ENCODE measurements at places on chromosomes 5 and 9.

GRCh38 chr5:87432460-87432859 is 19.7 kb upstream of the CCNH start:
- H3K4me1 ChIP-seq: no peaks in the 10 kb centered on the region
- no peaks in the 10 kb centered on the region for H3K36me3 ChIP-seq

- no peak overlapping the region for H3K27ac ChIP-seq
- H3K36me3 ChIP-seq: no peaks in the 10 kb centered on the region
- H3K27me3 ChIP-seq: no peaks in the 10 kb centered on the region
These were observed 87.0 kb upstream of the CCNH start for GRCh38 chr5:87499478-87500410.

- H3K27me3 ChIP-seq: no peaks in the 10 kb centered on the region
- no peak for DNase-seq
- H3K4me3 ChIP-seq: no peak overlapping the region
- H3K36me3 ChIP-seq: no peaks in the 10 kb centered on the region
- no peak overlapping the region for H3K27ac ChIP-seq
These were observed 49.7 kb upstream of the NOTCH1 start for GRCh38 chr9:136595245-136596153.

GRCh38 chr9:95876138-95876444 is 600 bp downstream of the ERCC6L2 start:
- DNase-seq: no peak
- H3K27ac ChIP-seq: no peak overlapping the region

GRCh38 chr5:37962389-37962788 is 122.5 kb upstream of the GDNF start:
- no peaks in the 10 kb centered on the region for H3K27me3 ChIP-seq
- no peaks in the 10 kb centered on the region for H3K4me1 ChIP-seq
- DNase-seq: no peak
- H3K27ac ChIP-seq: no peak overlapping the region

DNA sequence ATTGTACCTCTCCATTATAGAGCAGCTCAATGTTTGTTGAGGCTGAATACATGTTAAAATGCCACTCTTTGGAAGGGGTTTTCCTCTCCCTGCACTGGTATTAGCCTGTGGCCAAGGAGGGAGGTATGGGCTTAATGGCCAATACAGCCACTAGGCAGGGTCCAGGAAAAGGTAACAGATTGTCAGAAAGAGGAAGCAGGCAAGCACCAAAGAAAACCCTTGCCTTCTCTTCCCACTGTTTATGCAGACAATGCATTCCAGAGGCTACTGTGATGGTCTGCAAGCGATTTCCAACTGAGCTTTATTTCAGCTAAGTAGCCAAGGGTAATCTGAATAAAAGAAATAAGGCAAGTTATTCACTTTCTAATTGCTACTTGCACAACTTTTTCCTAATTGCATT is 95.3 kb upstream of the SLC27A6 start:
- H3K27ac ChIP-seq: no peak overlapping the region
- no peaks in the 10 kb centered on the region for H3K27me3 ChIP-seq
- no peaks in the 10 kb centered on the region for H3K36me3 ChIP-seq
- no peak for DNase-seq

All from CD4-positive, CD25-positive, alpha-beta regulatory T cell (primary cell).